Hematopoietic multipotent progenitor cell (in vitro differentiated cells): ENCODE measurements at places on chromosomes 5 and 9.

DNA sequence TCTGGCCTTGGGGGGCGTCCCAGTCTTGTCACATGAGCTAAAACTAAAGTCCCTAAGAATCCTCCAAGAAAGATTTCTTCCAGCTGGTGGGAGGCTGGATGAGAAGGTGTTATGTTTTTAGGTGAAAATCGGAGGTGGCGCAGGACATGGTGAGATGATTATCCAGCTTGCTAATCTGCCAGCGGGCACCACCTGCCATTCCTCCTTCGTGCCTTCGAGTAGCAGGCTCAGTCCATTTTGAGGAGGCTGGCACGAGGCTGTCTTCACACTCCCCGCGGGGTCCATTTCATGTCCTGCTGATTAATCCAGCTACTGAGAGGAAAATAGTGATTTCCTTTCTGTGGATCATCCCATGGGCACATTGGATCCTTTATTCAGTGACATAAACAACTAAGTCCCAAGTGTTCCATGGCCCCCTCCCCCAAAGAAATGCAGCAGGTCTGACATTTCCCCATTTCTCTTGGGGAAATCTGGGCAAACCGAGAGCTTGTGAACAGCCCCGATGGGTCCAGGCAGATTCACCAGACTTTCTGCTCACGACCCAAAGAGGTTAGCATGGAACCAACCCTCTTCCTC, 38.2 kb upstream of the EXOC3 start:
- DNase-seq, result no peak

GRCh38 chr9:129113645-129114304, 2.6 kb downstream of the PTPA start:
- DNase-seq, result no peak

DNA sequence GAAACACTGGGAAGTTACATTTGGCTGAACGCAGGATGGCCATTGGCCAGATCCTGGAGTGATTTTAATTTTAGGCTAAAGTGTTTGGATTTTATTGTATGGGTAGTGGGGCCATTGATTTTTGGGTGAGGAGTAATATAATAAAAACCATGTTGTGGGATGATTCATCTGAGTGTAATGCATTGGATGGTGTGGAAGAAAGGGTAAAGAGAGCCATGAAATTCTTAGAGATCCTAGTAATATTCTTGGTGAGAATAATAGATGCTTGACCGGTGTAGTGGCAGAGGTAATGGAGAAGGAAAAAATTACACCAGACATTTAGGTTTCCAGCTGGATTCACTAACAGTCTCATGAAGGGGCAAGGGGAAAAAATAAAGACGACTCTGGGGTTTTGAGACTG, 158.1 kb downstream of the NPR3 start:
- no peak for DNase-seq

DNA sequence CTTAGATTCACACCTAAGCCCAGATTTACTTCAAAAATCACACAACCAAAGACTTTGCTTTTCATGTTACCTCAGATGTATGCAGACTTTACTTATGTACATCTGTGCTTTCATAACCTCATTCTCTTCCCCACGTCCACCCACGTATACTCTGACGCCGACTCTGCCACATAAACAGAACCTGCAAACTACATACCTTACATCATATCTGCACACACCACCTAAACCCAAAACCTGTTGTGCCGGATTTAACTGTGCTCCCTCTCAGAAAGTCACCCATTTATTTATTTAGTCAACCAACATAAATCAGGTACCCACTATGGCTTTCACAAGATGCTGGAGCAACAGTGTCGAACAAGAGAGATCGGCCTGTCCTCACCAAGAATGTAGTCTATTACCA, 1.0 kb upstream of the DPYSL3 start:
- no peak for DNase-seq

GRCh38 chr9:13412331-13412730, 132.8 kb upstream of the MPDZ start:
- DNase-seq, result no peak

- no peak for DNase-seq
Observed at GRCh38 chr9:133633681-133634080, 2.5 kb upstream of the DBH start.

DNA sequence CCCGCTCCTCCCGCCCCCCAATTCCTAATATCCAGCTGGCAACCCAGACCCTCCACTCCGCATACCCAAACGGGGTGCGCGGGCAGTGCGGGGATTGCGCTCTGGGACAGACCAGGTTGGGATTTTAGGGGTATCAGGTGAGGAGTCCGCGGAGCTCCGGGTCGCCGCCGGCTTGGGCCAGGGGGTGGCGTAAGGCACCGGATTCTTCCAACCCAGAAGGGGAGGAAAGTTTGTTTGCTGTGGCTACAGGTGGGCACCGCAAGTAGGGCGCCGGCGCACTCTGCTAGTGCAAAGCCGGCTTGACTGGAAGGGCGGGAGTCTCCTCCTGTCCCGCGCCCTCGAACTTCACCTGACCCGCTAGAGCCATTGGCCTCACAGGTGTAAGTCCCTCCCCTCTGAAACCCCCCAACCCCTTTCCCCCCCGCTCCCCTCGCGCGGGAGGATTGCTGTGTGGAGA, 709 bp downstream of the IQGAP2 start:
- peak; percentile 45 for DNase-seq
